CD4-positive, alpha-beta T cell treated with Interferon gamma for 1 hour (primary cell): ENCODE measurements at places on chromosomes 16 and 17.

GRCh38 chr17:60391471-60392041 lies 377 bp downstream of the USP32 start:
- no peak for DNase-seq

DNA sequence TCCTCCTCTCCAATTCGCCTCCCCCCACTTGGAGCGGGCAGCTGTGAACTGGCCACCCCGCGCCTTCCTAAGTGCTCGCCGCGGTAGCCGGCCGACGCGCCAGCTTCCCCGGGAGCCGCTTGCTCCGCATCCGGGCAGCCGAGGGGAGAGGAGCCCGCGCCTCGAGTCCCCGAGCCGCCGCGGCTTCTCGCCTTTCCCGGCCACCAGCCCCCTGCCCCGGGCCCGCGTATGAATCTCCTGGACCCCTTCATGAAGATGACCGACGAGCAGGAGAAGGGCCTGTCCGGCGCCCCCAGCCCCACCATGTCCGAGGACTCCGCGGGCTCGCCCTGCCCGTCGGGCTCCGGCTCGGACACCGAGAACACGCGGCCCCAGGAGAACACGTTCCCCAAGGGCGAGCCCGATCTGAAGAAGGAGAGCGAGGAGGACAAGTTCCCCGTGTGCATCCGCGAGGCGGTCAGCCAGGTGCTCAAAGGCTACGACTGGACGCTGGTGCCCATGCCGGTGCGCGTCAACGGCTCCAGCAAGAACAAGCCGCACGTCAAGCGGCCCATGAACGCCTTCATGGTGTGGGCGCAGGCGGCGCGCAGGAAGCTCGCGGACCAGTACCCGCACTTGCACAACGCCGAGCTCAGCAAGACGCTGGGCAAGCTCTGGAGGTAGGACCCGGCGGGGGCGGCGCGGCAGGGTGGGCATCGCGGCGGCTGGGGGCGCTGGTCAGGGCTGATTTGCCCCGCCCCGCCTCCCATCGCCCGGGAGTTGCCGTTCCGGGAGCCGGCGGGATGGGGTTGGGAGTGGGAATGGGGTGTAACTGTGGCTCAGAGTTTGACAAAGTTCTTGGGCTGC lies 567 bp downstream of the SOX9 start:
- DNase-seq: no peak

- no peak for DNase-seq
Measured at GRCh38 chr17:30381340-30381659, 2.6 kb downstream of the CPD start.

DNA sequence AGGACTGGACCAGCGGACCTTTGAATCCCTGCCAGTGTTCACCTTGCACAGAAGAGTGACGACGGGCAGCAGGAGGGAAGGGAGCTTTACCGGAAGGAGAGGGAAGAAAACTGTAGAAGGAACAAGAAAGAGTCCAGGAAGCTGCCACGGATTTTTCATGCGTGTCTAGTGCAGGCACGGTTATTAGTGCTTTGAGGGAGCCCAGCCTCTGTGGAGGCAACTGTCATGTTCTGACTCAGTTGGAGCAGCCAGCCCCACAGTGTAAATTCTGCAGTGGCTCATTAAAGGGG lies 6.5 kb upstream of the HOXB13 start:
- DNase-seq: no peak

GRCh38 chr17:71437166-71437565 lies 683.7 kb upstream of the SOX9 start:
- no peak for DNase-seq

DNA sequence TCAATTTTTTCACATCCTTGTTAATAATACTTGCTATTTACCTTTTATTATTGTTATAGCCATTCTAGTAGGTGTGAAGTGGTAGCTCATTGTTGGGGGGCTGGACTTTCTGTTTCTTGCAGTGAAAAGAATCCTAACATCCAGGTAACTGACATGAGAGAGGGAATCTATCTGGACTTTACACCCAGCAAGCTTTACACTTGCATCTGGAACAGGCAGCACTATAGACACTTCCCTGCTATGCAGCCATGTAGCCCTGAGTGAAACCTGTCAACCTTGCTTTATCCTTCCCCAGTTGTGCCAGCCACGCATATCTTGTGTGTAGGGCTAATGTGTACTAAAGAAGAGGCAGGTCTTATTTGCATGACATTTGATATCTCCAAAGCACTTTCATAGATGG lies 16.9 kb upstream of the ABCC12 start:
- no peak for DNase-seq

DNA sequence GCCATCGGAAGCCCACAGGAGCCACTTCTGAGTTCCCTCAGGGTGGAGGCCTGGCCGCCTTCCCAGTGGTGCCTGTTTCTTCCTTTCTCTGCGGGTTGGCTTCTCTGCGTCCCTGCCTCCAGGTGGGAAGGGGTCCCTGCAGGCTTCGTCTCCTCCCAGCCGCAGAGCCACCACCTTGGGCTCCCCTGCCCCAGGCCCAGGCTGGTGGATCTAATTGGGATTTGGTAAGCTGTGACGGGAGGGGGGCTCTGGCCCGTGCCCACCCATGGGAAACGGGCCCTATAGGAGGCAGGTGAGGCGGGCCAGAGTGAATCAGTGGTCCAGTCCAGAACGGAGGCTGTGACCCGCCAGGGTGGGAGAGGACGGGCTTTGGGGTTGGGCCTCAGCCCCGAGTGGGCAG lies 32.1 kb downstream of the JPH3 start:
- DNase-seq: no peak

- DNase-seq: no peak
Measured at GRCh38 chr16:51382211-51382610, 231.1 kb upstream of the SALL1 start.

GRCh38 chr16:75460446-75460845 lies 4.0 kb downstream of the TMEM170A start:
- no peak for DNase-seq

DNA sequence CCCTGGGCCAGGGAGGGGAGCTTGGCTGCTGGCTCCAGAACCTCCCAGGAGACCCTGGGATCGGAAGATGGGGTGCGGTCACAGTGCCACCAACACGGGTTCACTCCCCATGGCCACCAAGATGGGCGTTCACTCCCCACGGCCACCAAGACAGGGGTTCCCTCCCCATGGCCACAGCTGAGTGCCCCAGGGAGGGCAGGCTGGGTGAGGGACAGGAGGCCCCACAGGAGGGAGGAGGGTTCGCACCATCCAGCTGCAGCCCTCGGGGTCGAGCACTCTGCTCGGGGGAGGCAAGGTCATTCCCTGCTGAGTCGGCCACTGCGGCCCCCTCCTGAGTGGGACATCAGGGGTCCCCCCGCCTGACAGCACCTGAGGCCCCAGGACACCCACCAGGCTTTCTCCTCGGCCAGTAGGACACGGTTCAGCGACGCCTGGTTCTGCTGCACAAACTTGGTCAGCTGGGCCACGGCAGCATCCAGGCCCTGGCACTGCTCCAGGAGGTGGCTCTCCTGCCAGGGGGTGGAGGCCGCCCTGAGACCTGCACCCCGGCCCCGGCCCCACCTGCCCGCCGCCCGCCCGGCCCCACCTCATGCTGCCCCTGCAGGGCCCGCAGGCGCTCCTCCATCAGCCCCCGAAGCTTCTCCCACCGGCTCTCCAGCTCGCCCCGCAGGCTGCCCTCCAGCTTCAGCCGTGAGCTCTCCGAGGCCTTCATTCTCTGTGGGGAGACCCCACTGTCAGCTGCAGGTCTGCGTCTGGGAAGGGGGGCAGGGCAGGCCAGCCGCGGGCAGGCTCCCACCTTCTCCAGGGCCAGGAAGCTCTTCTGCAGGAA lies 5.9 kb downstream of the CCDC154 start:
- no peak for DNase-seq

- no peak for DNase-seq
Measured at GRCh38 chr17:81096741-81097133, 61.8 kb downstream of the BAIAP2 start.

- no peak for DNase-seq
Measured at GRCh38 chr17:61442878-61443474, 9.2 kb upstream of the TBX4 start.

- DNase-seq: no peak
Measured at GRCh38 chr16:57422026-57422944, 17.7 kb downstream of the CCL17 start.

GRCh38 chr17:37051833-37052232 lies 103.1 kb downstream of the AATF start:
- no peak for DNase-seq

DNA sequence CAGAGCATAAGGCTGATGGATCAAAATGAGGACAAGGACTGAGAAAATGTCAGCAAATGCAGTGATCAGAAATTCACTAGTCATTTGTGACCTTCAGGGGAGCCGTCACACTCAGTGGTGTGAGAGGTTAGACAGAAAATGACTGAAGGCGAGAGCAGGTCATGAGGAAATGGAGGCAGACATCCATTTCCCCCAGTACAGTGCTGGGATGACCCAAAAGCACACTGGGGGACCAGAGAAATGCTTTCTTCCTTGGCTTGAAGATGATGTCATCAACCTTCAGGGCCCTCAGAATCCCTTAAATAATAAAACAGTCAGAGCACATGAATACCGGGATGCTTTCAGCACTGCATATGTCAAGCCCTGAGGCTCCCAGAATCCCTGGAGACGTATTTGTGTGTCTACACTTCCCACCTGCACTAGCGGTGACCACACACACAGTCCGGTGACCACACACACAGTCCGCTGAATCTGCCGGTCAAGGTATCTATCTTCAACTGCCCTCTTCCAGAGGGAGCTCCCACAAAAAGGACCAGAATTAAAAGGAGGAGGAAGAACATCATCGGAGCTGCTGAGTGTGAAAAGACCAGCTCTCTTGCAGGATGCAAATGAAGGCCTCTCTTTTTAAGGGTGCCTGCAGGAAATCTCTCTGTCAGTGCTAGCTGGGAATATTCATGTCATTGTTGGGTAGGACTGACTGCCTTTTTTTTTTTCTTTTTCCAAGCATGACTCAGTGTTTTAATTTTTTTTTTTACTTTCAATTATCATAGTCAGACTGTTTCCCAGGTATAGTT lies 8.2 kb downstream of the UBE2O start:
- DNase-seq: no peak

GRCh38 chr17:71726341-71726740 lies 394.5 kb upstream of the SOX9 start:
- DNase-seq: no peak

GRCh38 chr17:39899215-39899614 lies 19.2 kb downstream of the GSDMB start:
- DNase-seq: no peak

DNA sequence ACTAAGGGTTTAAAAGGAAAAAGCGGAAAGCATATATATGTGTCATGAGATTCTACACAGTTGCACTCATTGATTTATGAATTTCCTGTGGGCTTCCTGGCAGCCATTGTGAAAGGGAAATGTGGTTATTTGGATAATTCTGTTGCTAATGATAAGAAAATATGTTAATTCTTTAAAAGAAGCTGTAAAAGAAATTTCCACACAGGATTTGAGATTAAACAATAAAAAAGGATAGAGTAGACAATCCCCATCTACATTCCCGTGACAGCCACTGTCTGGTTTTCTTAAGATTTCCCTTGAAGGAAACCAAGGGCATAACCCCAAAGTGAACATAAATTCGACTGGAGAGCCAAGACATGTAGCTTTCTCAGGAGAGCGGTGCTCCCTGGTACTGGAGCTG lies 397.5 kb downstream of the CPPED1 start:
- no peak for DNase-seq

DNA sequence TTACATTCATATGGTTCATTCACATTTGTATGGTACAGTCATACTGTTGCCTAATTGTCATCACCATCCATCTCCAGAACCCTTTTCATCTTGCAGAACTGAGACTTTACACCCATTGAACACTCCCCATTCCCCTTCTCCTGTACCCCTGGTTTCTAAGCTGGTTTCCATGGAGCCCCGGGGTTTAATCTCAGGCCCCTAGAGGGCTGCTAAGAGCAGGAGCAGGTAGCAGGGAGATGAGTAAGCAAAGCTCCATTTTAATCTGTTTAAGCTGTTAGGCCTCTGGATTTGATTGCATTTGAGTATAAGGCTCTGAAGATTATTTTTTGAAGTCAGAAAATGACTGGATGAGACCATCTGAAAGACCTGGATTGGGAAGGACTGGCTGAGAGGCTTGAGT lies 68.5 kb upstream of the RPL38 start:
- no peak for DNase-seq

DNA sequence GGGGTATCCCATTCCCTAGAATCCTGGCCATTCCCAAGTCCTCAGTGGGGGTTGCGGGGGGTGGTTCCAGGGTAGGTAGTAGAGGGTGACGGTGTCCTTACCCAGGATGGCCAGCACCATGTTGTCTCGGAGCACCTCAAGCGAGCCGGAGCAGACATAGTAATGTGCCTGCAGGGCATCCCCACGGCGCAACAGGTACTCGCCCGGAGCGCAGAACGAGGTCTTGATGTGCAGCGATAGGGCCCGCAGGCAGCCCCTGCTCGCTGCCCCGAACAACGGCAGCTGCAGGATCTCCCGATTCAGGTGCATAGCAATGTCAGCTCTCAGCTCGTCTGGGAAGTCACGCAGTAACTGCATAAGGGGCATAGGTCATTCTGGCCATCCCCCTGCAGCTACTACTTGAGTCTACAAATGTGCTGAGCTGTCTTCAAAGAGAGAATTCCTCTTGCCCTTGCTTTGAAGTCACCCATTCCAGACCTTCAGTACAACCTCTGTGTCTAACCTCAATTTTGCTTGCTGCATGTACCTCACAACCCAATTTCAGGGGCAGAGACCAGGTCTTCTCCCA lies 11.5 kb upstream of the RAB5C start:
- no peak for DNase-seq
